ENCODE measurements at places on chromosomes 16 and 17. TPM values are rescaled to one million over a fixed set of nuclear protein-coding genes. Genes with fewer than 3 reads are reported as not detected.

Gene HBA1
- 8.5 TPM for total RNA-seq

Gene TEX19
- total RNA-seq = not detected

DNA sequence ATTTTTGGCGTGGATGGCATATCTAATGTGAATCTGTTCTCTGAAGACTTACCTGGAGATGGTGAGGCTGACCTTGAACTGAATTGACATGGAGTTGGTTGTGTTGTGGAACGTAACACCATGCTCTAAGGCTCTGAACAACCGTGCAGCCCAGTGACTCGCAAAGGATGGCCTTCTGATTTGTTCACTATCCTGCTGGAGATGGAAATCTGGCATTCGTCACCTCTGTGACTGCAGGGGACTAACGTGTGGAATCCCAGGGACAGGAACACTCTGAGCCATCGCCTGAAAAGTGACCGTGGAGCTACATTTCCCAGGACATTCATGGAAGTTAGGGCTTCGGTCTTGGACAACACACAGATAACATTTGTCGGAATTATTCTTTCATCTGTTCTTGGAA is 61.1 kb downstream of the BANP start:
- no peak for DNase-seq

Gene PIRT
- total RNA-seq = 0.55 TPM

DNA sequence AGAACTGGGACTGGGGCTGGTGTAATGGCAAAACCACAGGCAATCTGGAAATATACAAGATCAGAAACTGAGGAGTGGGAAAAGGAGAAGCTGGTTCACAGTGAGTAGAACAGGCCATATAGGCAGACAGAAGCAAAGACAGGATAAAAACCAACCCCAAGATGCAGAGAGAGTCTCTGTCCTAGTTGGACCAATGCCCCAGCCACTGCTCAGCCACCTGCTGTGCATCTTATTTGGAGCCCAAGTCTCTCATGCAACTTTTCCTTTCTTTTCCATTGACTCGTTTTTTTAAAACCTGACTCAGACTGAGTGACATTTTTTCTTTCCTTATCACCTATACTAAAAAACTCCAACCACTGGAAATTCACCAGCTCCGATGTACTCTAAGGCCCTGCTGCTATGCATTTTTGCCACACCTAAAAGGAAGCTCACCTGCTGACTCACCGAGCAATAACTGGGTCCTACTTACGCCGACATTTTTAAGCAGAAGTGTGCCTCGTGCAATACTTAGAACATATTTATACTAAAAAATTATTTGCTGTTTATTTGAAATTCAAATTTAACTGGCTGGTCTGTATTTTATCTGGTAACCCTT is 100.8 kb upstream of the XYLT1 start:
- no peak for DNase-seq

GRCh38 chr16:85960486-85961046 is 61.6 kb downstream of the IRF8 start:
- no peak for DNase-seq

GRCh38 chr16:19935694-19936093 is 51.0 kb upstream of the GPRC5B start:
- DNase-seq = no peak

DNA sequence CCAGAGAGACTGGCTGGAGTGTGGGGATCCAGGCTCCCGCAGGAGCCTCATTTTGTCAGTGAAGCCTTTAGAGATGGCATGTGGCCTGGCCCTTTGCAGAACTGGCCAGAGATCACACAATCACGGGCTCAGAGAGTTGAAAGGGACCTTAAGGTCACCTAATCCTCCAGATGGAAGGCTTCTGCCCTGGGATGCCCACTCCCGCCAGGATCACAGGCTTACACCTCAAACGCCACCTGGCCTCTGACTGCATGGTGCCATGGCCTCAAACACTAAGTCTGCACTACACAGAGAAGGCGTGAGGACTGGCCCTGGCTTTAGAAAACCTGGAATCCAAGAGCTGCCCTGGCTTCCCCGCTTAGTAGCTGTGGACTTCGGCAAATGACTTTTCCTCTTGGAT is 306.8 kb upstream of the CCL2 start:
- DNase-seq = no peak

- no peak for DNase-seq
These were observed 122.7 kb upstream of the ZFHX3 start for GRCh38 chr16:73170612-73171038.

- no peak for DNase-seq
These were observed 2.4 kb downstream of the VPS25 start for GRCh38 chr17:42775534-42776098.

DNA sequence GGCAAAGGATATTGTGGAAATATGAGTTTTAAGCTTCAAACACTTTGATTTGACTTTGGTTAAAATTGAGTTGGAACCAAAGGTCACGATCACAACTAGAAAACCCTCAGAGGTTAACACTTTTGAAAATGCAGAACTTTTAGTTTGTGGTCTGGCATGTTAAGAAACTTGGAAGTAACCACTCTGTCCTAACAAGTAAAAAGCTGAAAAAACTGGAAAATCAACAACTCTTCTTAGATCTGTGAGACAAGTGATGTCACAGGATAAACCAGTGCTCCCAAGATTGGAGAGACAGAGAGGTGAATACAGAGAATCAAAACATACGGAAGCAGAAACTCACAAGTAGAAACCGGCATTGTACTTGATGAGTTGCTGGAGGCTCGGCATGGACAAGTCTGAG is 17.4 kb downstream of the MFSD6L start:
- no peak for DNase-seq

Gene CMTM1
- 3.1 TPM for total RNA-seq

- DNase-seq = peak; percentile 77
These were observed 20.8 kb upstream of the ZNF423 start for GRCh38 chr16:49876716-49877129.

- no peak for DNase-seq
These were observed 1.0 kb upstream of the HSBP1 start for GRCh38 chr16:83806731-83807130.

DNA sequence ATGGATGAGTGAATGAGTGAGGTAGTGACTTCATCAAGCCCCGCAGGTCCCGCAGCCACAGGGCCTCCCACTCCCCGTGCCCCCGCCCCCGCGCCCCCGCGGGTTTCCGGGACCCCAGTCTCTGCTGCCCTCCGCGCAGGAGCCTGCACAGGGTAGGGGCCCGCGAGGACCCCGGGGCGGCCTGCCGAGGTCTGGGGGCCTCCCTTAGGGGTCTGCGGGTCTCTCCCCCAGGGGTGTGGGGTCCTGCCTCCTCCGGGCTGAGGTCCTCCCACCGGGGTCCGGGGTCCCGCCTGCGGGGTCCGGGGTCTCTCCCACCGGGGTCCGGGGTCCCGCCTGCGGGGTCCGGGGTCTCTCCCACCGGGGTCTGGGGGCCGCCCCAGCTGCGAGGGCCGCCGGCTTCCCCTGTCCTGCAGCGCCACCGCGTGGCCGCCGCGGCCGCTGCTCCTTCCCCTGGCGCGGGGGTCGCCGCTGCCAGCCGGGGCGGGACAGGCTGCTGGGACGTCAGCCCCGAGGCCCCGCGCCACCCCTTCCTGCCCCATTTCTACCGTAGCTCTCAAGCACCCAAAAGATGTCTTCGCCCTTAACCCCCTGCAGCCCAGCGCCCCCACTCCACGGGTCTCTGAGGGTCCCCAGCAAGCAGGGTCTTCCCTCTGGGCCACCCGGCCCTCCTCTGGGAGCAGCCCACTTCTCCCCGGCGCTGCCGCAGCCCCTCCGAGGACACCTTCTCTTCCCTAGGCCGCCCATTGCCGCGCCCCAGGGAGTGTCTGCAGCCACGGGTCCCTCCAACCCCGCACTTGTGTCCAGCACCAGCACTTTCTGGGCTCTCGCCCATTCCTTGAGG is 10.4 kb upstream of the CHMP6 start:
- DNase-seq = peak; percentile 42

DNA sequence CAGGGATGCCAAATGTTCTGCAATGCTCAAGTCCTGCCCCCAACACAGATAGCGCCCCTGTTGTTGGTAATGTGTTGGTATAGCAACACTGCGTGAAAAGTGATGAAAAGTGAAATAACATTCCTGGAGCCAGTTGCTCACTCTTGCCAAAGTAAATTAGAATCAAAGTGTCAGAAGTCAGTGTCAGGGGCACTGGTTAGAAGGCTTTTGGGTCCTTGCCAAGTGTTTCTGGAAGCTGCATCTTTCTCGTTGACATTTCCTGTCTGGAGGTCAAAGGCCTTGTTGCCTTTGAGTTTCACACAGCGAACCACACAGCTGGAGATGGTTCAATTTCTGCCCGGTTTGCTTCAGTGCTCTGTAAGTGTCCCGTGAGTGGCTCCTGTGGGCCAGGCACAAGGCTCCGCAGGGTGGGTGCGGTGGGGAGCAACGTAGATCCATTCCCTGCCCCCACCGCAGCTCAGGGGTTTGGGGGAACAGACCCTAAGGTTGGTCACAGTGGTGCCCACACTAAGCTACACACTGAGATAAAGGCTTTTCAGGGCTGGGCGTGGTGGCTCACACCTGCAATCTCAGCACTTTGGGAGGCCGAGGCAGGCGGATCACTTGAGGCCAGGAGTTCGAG is 3.6 kb upstream of the SLC16A5 start:
- no peak for DNase-seq

GRCh38 chr17:31752584-31752983 is 106.5 kb downstream of the COPRS start:
- no peak for DNase-seq

- no peak for DNase-seq
These were observed 4.5 kb downstream of the CBX8 start for GRCh38 chr17:79792341-79792871.

GRCh38 chr16:3879258-3879886 is 1.1 kb downstream of the CREBBP start:
- DNase-seq = peak; percentile 35

Gene MT4
- not detected for total RNA-seq

GRCh38 chr17:21285164-21286065 is 904 bp downstream of the MAP2K3 start:
- DNase-seq = peak; percentile 52

Gene HBM
- total RNA-seq = not detected
